Stimulated activated CD8-positive, alpha-beta memory T cell treated with anti-CD3 and anti-CD28 coated beads, Interleukin-7, amount 100 ng/mL, for 48 hours (primary cell): ENCODE measurements at places on chromosomes 6 and 20.

DNA sequence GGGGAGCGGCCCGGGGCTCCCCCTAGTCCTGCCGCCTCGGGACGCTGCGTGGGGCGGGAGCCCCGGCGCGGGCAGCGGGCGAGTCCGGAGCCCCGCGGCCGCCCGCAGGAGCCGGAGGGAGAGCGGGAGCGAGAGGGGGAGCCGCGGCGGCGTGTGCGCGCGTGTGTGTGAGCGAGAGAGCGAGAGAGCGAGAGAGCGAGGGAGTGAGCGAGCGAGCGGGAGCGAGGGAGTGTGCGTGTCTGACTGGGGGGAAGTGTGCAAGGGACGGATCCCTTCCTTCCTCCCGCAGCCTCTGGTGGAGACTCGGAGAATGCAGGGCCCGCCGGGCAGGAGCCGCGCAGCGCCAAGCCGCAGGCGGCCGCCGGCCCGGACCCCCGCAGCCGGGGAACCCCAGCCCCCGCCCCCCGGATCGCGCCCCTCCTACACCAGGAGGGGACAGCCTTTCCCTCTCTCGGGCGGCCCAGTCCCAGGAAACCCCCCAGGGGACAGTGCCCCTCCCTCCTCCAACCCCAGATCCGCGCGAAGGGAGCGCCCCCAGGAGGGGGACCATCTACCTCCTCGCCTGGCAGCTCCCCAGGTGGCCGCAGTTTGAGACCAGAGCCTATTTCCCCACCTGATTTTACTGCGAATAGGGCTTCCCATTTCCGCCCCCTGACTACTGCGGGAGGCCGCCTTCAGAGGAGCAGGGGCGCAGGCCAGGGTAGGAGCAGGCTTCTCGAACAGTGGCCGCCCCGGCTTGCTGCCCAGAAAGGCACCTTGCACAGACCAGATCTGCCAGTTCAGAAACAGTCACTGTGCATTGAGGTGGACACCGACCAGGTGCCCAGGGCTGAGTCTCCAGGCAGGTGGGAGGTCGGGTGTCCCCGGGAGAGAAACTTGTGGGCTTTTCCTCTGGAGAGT lies at the start of gene CDH22:
TSS of gene CDH22 (minus strand) at position 241 of the 900 bp plus-strand sequence. CDS start 57,204 bp downstream, outside the sequence.
- DNase-seq = no peak

- no peak for DNase-seq
Measured at GRCh38 chr6:32085759-32086459, 23.2 kb downstream of the TNXB start.

GRCh38 chr20:46139266-46139889 lies 21.3 kb downstream of the CD40 start:
- DNase-seq = no peak

DNA sequence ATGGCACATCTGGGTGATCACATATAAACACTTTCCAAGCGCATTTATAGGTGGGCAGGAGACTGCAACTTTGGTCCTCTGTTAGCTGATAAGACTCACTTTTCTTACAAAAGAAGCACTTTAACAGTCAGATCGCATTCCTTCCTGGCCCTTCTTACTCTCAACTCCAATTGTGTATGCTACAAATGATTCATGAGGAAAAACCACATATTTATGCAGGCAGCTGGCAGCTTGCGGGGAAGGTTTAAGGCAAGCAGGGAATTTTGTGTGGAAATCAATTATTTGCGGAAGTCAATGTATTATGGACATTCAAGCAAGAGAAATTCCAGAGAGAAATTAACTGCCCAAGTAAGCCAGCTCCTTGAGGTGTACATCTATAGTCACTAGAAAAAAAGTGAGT lies 194.0 kb downstream of the PKHD1 start:
- no peak for DNase-seq

GRCh38 chr6:126167726-126168125 lies 172.2 kb upstream of the CENPW start:
- no peak for DNase-seq

- no peak for DNase-seq
Measured at GRCh38 chr6:109303640-109304283, 78.5 kb downstream of the CD164 start.

DNA sequence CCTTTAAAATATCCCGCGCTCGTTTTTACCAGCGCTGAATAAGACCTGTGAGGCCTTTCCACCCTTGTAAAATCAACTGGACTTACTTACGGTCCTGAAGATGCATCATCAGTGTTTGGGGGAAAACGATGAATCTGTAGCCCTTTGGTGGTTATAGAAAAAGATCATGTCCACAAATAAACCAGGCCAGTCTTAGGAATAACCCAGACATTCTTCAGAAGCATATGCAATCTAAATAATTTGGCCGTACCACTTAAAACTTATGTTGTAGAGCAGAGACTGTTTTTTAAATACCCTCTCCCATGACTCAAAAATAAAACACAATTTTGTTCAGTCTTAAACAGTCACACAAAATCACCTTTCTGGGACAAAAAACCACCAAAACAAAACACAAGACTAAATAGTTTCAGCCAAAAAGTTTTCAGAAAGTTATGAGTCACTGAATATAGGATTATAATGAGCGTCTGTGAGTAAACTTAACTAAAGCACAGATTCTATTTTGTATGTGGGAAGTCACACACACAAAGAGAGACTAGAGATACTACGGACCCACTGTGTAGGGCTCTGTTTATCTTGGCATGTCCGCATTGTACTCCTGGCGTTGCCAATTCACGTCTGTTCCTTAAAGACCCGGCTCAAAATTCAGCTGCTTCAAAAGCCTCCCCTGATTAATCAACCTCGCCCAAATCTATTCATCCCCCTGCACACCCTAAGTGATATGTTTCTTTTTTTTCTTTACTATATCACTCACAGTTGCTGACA lies 26.5 kb upstream of the SMOC2 start:
- no peak for DNase-seq

GRCh38 chr6:146253691-146254090 lies 224.8 kb downstream of the GRM1 start:
- DNase-seq = no peak

GRCh38 chr20:36888880-36889516 lies 13.1 kb downstream of the TLDC2 start:
- no peak for DNase-seq

DNA sequence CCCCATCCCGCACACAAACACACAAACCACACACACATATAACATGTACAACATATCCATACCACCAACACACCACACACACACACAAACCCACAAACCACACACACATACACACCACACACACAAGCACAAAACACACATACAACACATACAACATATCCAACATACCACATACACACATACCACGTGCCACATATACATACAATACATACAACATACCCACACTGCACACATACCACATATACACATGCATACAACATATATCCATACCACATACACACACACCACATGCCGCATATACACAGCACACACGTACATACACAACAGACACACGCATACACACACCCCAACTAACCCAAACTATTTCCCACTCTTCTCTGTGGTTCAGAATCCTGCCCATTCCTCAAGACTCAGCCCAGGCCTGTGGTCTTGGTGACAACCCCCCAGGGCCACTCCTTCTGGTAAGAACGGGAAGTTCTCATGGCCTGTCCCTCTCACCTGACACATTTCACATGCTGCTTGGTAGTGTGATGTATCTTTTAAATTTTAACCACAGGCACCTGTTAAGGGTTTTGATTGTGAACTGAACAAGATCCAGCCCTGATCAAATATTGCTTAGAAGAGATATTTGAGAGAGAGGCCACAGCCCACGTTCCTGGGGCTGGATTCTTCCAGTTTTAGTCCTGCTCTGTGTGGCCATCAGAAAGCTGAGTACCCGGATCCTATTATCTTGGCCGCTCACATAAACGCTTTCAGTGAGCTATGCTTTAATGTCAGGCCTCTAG lies 55.9 kb upstream of the KCNK16 start:
- DNase-seq = no peak

DNA sequence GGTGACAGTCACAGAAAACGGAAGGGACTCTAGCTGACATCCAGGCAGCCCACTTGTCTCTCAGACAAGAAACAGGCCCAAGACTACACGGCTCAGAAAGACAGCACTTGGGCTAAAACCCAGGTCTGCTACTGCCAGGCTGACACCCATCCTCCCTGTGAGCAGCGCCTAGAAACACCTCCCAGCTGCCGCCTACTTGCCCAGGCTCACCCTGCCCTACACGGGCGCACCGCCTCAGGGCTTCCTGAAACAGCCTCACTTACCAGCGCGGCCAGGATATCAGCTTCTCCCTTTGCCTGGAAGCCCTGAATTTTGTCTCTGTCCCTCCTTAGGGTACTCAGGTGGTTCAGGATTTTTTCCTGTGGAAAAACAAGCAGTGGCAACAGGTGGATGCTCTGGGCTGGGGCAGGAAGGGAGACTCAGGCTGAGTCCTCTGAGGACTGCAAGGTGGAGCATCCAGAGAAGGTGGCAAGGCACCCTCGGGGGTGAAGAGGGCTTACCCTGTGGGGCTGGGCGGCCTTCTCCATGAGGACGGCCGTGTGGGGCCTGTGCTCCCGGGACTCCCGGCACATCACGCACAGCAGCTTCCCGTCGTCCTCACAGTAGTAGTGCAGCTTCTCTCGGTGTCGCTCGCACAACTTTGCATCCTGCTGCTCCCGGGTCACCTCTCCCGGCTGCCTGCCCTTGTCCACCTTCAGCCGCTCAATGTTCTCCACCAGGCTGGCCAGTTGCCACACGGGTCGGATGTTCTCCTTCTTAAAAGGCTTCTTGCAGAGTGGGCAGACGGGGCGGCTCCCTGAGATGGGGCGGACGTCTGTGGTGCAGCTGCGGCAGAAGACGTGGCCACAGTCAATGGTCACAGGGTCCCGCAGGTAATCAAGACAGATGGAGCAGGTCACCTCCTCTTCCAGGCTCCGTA lies 14.8 kb downstream of the TRIM26 start:
- no peak for DNase-seq

GRCh38 chr6:104679971-104680370 lies 179.7 kb downstream of the HACE1 start:
- DNase-seq = no peak

DNA sequence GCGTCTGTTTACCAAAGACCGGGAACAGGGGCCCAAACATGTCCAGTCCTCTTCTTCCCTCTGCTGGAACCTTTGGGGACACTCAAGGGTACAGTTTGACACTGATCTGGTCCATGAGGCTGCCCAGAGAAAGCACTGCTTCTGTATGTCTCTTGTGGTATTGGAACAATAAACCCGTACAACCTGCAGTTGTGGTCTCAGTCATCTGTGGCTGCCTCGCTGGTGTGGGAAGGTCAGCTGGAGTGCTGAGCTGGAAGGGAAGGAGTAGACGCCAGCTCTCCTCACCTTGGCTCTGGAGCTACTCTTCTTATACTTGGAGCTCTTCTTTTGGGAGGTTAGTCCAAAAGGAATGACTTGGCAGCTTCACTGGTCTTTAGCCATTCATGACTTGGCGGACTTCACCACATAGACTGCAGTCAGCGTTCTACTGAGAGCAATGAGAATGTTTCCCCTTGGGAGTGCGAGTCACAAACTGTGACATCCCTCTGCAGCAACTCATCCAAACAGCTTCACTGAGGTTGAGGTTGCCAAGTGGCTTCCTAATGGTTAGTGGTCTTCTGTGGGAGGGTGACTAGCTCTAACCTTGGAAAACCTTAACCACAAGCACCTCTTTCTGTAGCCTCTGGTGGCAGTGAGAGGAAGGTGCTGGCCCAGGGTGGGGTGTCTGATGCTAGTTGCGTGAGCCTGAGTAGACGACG lies 81.2 kb downstream of the ASXL1 start:
- peak; percentile 53 for DNase-seq

DNA sequence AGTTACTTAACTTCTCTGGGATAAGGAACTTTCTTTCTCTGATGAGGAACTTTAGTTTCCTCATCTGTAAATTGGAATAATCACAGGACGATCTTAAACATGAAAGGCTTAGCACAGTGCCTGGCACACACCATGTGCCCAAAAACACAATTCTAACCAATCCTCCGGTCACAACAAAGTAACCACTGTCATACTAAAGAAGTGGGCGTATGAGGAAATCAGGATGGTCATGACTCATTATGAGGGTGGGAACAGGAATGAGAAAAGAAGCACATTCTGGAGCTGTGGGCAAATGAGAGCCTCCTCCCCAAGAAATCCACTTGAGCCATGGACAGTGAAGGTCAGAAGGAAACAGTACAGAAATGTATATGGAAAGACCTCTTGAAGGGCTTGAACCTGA lies 82.9 kb downstream of the LRFN2 start:
- no peak for DNase-seq

GRCh38 chr6:17725083-17725482 lies 18.4 kb upstream of the NUP153 start:
- no peak for DNase-seq

DNA sequence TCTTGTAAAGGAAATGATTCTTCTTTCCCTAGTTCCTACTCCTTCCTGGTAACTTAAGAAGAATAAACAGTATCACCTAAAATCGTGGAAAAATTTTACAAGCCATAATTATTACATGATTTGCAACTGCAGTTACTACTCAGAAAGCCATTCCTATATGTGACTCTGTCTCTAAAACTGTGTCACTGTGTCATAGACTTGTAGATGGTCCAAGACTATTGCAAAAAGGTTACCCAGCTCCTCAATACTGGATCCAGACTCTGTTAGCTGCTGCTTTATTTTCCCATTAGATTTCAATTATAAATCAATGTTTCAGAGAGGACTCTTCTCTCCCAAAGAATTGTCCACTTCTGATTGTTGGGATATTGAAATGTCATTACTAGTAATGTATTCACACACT lies 142.1 kb upstream of the STMND1 start:
- DNase-seq = no peak

- no peak for DNase-seq
Measured at GRCh38 chr6:6595952-6596351, 7.4 kb downstream of the LY86 start.

DNA sequence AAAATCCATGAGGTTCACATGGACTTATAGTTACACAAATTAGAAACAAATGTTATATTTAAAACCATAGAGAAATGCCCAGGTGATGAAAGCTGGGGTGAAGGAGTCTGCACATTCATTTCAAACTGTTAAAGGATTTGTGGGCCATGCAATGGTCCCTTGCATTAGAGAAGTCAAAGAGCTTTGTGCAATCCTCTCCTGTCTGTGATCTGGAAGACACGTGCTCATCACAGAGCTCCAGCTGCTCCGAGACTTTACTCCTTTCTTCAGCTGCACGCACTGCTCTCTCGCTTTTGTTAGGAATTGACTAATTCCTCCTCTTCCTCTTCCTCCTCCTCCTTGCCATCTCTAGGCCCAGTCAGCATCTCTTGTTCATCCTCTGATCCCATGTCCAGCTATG lies 4.1 kb upstream of the AIF1 start:
- no peak for DNase-seq
